H9 (cell line): ENCODE measurements at places on chromosomes 5 and 9.
A peak's percentile ranks its signal among the peaks of the same experiment; 100 is the strongest.

GRCh38 chr5:22372376-22372775 is 480.8 kb downstream of the CDH12 start:
- no peak for DNase-seq

DNA sequence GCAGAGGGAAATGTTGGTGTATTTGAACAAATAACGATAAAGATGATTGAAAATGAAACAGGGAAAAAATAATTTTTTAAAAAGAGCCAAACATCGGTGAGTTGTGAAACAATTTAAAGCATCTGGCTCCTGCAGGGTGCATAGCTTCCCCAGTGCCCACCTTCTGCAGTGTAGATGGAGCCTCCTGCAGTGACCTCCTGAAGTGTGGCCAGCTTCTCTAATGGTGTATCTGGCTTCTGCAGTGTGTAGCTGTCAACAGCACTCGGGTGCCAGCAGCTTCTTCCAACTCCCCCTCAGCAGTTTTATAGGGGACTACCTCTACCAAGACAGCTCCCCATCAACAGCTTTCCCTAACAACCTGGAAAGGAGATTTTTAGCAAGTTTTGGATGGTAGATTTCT is 279.4 kb upstream of the SEMA6A start:
- DNase-seq = no peak

DNA sequence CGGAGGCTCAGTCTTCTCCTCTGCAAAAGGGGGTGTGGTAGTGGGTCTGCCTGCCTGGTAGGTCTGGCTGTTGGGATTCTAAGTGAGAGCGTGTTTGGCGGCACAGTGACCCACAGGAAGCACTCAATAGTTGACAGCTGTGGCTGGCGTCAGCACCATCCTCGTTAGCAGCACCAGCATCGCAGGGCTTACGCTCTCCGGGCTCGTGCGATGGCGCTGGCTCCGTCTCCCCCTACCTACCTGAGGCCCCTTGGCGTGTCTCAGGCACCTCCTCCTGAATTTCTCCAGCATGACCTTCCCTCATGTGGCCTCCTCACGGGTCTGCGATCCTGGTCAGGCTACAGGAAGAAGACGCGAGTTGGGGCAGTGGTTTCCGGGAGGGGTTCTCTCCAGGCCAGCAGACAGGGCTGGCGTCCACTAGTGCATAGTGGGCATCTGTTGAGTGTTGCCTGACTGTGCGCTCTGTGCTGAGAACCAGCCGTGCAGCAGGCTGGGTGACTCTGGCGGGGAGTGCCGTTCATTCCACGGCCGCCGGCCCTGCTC is 66.9 kb downstream of the HMCN2 start:
- DNase-seq = no peak

- DNase-seq = no peak
Observed at GRCh38 chr5:36575361-36575781, 31.0 kb upstream of the SLC1A3 start.

GRCh38 chr5:117220730-117221129 is 646.1 kb upstream of the SEMA6A start:
- no peak for DNase-seq

- peak; percentile 27 for DNase-seq
Observed at GRCh38 chr9:28598408-28598807, 1025.1 kb upstream of the C9orf72 start.

DNA sequence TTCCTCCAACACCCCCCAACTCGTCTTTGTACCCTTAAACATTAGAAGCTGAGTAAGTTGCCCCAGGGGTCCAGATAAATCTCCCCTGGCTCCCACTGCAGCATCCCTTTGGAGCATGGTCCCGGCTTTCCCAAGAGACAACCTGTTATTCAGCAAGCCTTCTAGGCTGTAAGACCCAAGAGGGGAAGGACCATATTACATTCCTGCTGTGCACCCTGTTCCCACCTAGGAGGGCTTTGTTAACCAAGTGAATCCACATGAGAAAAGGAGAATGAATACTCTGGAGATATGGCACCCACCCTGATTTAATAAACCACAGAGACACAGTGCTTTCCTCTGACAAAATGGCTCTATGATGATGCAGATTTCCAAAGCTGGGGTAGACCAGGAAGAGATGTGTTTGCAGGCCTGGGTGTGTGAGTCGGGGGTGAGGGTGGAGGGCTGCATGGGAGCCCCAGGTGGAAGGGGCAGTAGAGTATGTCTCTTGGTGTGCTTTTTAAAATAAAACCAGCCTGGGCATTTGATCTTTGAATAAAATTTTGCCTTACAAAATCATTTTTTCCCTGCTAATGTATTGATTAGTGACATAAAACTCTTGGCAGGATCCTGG is 325.2 kb downstream of the DRD1 start:
- DNase-seq = no peak

- no peak for DNase-seq
Observed at GRCh38 chr5:123084730-123085605, 4.1 kb upstream of the PRDM6 start.

- no peak for DNase-seq
Observed at GRCh38 chr5:72141440-72142355, 34.4 kb downstream of the MAP1B start.

DNA sequence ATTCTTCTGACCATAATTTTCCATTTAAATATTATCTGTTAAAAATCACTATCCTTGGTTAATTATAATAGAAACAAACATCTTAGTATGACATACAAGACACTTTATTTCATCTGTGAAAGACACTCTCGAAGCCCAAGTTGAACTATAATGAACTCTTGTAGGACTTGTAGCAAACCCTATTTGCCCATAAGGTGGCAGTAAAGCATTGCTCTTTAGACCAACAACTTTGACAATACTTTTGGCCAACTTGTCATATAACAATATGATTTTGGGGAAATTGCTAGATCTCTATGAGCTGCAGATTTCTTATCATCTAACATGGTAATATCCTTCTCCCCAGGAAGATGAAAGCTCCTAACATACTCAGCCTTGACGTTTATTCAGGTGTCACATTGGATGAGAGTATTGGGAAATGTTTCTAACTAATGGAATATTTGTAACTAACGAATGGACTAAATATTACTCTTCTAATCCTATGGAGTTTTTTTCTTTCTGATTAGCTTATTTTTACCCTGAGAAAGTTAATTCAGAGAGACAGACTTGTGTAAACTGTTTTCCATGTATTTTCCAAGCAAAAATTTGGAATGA is 11.0 kb downstream of the SPINK14 start:
- no peak for DNase-seq

DNA sequence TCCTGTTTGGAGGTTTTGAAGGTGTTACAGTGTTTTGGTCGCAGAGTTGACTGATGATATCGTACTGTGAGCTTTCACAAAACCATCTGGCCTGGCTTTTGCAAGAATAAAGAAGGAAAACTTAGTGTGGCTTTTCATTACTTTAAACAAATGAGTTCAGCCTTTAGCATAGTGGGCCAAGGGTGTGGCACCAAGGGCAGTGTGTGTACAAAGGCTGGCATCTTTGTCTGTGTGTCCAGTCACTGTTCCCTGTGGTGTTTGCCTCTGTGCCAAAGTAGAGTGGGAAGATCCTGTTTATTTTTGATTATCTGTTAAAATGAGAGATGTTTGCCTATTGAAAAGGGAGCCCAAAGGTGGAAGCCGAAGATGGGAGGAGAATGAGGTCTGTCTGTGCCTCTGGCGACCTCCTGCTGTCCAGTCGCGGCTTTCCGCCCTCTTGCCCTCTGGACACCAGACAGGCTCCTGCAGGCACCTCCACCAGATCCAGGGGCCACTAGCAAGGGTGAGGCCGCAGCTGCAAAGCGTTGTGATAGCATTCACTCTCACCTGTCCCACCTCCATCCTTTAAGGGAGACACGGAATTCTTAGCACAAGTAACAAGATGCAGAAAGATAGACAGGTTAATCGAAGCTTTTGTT is 113.7 kb downstream of the TRIO start:
- DNase-seq = no peak

GRCh38 chr5:73104326-73104725 is 16.0 kb upstream of the TMEM171 start:
- no peak for DNase-seq

GRCh38 chr5:130323804-130324454 is 419.7 kb downstream of the CHSY3 start:
- DNase-seq = no peak

DNA sequence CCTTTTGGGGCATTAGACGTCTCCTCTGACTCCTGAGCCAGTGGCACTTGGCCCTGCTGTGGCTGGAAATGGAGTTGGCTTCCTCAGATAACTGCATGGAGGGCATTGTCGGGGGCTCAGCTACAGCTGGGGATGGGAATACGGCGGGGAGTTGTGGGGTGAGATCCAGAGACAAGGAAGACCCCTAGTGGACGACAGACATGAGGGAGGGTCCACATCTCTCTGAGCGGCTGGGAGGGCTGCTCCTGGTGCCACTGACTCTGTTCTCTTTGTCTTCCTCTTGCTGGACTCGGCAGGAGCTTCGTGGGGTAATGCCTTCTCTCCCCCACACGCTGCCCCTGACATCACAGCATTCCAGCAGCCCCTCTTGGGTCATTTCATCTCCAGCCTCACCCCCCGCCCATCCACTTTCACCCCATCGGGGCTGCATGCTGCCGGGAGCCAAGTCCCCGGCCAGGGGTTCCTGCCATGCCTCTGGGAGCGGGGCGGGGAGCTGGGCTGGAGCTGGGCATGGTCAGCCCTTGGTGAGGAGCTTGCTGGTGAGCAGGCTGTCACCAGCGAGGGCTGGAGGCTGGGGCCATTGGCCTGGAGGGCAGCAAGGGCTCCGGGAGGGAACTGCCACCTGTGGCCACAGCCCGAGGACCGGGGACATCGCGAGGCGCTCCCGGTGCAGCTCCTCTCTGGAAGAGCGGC is 172.3 kb downstream of the CACNA1B start:
- no peak for DNase-seq

GRCh38 chr5:114361724-114362196 is at the start of gene KCNN2:
KCNN2 (plus strand) TSS chr5:114362070; CDS start chr5:114362140, 70 bp downstream.
- DNase-seq = peak; percentile 97

DNA sequence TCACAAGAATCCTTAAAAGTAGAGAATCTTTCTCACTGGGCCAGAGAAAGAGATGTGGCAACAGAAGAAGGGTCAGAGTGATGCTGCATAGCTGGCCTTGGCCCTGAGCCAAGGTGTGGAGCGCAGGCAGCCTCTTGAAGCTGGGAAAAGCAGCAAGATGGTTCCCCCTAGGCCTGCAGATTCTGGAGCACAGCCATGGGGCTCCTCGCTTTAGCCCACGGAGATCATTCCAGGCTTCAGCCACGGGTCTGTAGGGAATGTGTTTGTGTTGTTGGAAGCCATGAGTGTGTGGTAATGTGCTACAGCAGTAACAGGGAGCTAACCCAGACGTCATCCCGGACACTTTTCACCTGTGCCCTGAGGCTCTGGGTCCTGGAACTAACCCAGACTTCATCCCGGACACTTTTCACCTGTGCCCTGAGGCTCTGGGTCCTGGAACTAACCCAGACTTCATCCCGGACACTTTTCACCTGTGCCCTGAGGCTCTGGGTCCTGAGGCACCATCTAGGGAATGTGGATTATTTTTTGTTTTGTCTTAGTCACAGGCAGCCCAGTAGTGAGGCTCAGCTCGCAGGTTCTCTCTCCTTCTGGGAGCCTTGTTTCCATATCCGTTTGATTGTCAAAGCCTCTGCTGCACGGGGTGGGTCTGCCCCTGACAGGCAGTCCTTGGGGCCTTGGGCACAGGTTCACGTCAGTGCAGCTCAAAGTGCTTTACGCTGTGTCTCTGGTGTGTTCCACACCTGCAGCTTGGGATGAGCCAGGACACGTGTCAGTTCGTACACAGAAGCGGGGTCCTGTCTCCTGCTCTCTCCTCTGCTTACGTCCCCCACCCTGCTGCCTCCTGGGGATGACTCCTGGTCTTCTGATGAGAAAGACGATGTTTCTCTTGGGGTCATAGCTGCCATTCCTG is 56.3 kb upstream of the EXOC3 start:
- DNase-seq = no peak

DNA sequence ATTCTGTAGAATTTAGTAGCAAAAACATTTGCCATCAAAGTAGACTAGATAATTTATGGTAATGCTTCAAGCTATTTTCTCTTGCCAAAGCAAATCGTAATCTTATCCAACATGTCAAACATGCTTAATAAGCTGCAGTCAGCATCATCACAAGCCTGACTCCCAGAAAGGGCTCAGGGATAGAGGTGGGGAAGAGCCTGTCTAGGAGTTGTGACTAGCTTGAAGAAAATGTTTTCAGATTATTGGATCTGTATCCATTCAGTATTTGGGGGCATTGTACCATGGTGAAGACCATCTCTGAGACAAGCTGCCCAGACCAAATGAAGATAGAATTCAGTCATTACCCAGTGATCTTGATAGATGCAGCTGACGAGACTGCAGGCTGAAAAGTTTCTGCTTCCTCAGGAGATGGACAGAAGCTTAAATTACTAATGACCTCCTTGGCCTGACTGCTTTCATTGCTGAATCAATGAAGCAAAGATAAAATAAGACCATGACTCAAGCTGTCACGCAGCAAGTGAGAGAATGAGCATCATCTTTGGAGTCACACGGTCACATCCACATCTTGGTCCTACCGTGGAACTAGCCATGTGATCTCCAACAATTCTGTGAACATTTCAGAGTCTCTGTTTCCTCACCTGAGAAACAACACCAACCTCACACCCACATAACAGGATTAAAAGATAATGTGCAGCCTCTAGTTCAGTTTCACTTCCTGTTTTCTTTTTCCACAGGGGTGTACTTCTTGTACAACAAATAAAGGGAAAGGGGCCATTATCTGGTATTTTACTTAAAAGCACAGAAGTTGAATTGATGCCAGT is 9.4 kb downstream of the ERAP2 start:
- DNase-seq = no peak

- DNase-seq = peak; percentile 14
Observed at GRCh38 chr9:127154390-127155191, 32.2 kb upstream of the ANGPTL2 start.

DNA sequence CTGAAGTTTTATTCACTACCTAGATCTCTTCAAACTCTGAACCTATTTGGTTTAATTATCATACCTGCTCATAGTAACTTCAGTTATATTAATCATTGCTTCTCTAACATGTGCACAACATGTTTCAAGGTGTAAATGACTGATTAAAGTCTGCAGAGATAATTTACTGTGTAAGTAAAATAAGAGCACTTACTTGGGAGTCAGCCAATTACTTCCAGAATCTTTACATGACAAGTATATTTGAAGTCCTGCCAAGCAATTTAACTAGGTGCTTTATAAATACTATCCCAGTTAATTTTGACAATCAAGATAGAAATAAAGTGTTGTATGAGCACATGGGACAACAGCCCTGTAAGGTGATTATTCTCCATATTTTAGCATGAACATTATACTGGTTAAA is 109.9 kb downstream of the RFX3 start:
- no peak for DNase-seq
